ENCODE measurements at places on chromosomes 6 and 20.

DNA sequence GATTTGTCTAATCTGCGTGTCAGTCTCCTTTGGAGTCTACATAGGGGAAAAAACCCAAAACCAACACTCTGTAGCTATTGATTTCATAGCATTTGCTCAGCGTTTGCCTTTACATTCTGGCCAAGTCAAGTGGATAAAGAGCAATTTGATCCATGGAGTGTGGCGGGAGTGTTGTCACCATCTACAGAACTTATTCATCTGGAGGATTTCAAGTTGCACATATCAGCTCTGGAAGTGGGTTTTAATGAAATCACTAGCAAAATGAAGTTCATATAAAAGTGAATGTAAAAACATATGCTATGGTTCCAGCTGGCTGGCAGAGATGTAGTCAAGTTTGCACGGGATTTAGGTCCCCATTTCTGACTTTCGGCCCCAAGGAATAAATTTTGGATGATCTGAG, 219.7 kb upstream of the SUPT3H start:
- no peak for DNase-seq

DNA sequence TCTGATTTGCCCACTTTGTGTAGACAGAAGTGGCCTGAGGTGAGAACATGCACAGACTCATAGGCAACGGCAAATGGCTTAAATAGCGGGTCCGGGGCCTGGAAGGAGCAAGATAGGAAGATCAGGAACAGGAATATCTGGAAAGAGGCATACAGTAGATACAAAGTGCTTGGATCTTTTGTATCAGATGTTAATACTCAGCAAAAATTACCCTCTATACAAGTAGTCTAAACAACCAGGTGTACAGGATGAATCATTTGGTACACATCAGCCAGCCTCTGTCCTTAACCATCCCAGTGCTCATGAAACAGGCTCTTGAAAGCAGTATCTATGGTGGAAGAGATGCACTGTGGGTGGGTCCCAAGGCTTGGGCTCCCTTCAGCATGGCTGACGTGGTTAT, 28.9 kb upstream of the HLA-C start:
- no peak for DNase-seq

DNA sequence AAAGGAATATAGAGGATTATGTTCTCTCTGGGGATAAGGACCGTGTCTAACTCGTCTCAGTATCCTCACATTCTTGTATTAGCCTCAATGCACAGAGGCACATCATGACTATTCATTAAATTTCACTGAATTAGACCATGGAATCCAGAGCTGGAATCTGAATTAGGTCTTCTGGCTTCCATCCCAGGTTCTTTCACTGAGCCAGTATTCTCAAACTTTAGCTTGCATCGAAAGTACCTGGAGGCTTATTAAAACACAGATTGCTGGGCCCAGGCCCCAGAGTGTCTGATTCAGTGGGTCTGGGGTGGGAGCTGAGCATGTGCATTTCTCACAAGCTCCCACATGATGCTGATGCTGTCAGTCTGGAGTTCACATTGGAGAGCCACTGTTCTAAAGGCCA, 142.0 kb downstream of the UST start:
- DNase-seq, result no peak

- no peak for DNase-seq
Observed at GRCh38 chr6:137370871-137371633, 123.1 kb downstream of the OLIG3 start.

- DNase-seq, result no peak
Observed at GRCh38 chr6:10534419-10534762, 13.2 kb downstream of the GCNT2 start.

GRCh38 chr20:4472906-4473305, 248.8 kb upstream of the PRND start:
- no peak for DNase-seq

DNA sequence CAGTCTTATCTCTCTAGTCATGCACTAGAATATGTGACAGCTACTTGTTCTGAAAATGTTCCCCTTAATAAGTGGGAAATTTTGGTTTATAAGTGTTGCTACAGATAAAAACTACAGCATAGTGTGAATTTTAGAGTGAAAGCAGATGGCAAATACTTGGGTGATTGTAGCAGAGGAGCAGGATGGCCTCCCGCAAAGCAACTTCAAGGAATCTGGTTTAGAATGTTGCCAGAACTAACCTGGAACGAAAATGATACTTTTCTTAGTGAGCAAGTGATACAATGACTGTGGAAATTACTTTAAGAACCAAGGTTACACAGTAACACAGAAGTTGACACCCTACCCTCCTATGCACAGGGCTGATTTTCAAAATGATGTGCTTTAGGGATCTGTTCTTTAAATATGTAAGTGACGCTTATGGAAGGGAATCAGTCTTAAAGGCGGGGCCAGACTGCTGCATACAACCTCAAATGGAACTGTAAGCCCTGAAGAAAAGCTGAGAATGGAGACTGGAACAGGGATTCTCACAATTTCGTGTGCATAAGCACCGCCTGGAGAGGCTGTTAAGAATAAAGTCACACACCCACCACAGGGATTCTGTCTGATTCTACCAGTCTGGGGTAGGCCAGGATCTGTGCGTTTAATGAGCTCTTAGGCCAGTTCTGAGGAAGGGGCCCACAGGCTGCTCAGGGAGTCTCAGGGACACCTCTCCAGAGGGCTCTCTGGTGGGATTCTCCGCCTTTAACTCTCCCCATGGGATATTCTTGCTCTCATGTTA, 97.9 kb downstream of the FYN start:
- no peak for DNase-seq

- no peak for DNase-seq
Observed at GRCh38 chr6:46507426-46507825, 16.2 kb upstream of the RCAN2 start.

GRCh38 chr6:47483516-47483852, 5.9 kb downstream of the CD2AP start:
- DNase-seq, result no peak

- DNase-seq, result no peak
Observed at GRCh38 chr6:165852676-165853075, 189.6 kb upstream of the PDE10A start.

- DNase-seq, result no peak
Observed at GRCh38 chr6:42742116-42742894, 3.6 kb downstream of the TBCC start.

DNA sequence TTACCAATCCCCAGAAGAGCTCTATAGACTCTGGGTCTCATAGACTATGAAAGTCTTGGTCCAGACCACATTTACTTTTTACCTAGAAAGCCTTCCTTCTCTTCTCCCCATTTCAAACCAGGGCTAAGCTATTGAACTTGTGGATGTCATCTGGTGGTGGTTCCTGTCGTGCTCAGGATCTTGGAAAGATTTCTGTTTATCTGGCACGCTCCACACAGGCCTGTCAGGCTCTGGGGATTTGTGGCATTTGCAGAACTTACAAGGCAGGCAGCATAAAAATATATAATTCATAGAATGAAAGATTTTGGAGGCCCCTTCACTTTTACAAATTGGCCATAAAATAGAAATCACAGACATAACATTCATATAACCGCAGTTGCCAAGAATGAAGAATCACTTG, 188.1 kb downstream of the UST start:
- no peak for DNase-seq

DNA sequence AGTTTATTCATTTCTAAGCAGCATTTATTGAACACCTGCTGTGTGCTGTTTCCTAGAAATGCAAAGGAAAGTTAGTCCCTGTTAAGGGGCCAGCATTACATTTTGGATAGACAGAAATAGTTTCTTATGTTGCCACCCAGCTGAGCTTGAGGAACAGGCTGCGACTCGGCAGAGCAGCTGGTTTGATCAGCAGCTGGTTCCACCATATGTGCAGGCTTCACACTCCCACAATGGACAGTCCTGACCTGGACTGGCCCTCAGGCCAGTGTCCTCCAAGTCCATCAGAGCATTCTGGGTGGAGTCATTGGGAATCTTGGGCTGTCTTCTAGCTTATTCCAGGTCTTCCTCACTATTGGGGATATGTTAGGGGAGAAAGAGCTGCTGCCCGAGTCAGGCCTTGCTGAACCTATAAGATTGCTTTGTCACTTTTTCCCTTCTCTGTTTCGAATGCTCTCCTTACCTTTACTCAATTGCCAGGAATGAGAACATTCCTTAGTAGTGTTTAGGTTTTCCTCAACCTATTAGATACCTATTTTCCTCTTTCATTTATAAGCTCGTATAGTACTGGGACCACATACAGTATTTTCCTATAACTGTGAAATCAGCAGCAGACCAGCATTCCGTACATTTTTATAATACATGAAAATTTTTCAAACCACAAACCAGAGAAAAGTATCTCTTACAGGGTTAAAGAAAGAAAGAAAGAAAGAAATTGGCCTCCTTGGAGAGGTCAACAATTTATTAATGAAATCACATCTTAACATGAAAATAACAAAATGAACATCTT, 203.0 kb downstream of the FARS2 start:
- DNase-seq, result no peak

GRCh38 chr6:77178821-77179220, 284.5 kb downstream of the HTR1B start:
- DNase-seq, result no peak

- DNase-seq, result no peak
Observed at GRCh38 chr6:125866433-125866832, 75.7 kb downstream of the NCOA7 start.

GRCh38 chr20:13183005-13183404, 38.1 kb upstream of the ISM1 start:
- DNase-seq, result peak; percentile 30

DNA sequence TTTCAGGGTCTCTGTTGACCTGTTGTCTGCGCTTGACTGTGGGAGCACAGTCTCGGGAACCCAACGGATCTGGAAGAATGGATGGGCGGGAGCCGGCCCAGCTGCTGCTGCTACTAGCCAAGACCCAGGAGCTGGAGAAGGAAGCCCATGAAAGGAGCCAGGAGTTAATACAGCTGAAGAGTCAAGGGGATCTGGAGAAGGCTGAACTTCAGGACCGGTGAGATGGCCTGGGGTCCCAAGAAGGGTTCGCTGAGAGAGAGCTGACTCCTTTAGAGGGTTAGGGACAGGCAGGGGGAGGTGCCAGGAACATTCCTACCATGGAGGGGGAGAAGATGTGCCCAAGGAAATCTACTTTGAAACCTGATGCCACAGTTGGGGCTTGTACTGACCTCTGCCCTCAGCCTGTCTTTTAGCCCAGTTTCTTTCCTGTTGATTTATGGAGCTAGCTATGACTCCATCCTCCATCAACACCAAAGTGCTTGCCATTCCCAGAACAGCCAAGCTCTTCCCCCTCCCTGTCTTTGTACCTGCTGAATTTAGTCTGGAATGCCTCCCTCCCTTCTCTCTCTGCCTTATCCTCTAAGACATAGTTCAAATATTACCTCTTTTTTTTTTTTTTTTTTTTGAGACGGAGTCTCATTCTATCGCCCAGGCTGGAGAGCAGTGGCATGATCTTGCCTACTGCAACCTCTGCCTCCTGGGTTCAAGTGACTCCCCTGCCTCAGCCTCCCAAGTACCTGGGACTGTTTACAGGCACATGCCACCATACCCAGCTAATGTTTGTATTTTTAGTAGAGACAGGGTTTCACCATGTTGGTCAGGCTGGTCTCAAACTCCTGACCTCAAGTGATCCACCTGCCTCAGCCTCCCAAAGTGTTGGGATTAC, 12.2 kb downstream of the CEP250 start:
- no peak for DNase-seq

- no peak for DNase-seq
Observed at GRCh38 chr6:35094183-35094582, 47.0 kb downstream of the TCP11 start.

- no peak for DNase-seq
Observed at GRCh38 chr6:160424256-160424655, 76.1 kb downstream of the SLC22A3 start.

GRCh38 chr20:42461291-42461690, 728.4 kb downstream of the PTPRT start:
- no peak for DNase-seq

DNA sequence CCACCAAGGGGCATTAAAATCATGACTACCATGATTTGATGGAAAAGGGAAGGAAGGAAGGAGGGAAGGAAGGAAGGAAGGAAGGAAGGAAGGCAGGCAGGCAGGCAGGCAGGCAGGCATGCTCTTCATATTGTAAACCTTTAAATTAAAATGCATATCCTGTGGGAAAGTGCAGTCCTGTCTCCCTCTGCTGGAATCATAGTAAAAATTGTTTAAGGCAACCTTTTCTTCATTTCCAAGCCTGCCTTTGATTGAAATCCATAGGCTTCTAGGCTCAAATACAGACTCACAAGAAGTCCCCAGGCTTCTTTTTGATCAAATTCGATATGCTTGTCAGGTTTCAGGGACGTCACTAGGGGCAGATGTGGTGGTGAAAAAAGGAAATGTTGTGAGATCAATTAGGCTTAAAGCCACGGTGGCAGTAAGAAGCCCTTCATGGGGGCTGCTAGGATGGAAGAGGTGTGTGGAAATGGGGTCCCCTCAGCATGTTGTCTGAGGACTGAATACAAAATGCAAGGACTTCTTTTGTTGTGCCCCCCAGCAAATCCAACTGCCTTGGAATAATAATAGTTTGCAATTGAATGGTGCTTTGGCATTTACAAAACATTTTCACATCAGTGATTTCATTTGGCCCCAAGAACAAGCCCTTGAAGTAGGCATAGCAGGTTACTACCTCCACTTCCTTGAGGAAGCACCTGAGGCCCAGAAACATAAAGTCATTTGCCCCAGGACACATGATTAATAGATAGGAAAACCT, 25.6 kb upstream of the GABRR1 start:
- DNase-seq, result peak; percentile 14

GRCh38 chr20:6660441-6660840, 107.0 kb upstream of the BMP2 start:
- no peak for DNase-seq

- no peak for DNase-seq
Observed at GRCh38 chr20:6744805-6745204, 22.7 kb upstream of the BMP2 start.

Data from activated CD4-positive, alpha-beta T cell treated with anti-CD3 and anti-CD28 coated beads for 36 hours (primary cell).